ENCODE measurements at places on chromosomes 12 and 14.

- DNase-seq = no peak
Observed at GRCh38 chr14:51816031-51816430, 44.4 kb upstream of the GNG2 start.

GRCh38 chr14:100675699-100676684, 50.7 kb upstream of the DLK1 start:
- no peak for DNase-seq

- DNase-seq = no peak
Observed at GRCh38 chr12:58395056-58395455, 453.7 kb downstream of the ATP23 start.

- no peak for DNase-seq
Observed at GRCh38 chr14:99229654-99230207, 42.3 kb downstream of the BCL11B start.

GRCh38 chr12:49534731-49535278, 4.0 kb upstream of the KCNH3 start:
- DNase-seq = no peak

DNA sequence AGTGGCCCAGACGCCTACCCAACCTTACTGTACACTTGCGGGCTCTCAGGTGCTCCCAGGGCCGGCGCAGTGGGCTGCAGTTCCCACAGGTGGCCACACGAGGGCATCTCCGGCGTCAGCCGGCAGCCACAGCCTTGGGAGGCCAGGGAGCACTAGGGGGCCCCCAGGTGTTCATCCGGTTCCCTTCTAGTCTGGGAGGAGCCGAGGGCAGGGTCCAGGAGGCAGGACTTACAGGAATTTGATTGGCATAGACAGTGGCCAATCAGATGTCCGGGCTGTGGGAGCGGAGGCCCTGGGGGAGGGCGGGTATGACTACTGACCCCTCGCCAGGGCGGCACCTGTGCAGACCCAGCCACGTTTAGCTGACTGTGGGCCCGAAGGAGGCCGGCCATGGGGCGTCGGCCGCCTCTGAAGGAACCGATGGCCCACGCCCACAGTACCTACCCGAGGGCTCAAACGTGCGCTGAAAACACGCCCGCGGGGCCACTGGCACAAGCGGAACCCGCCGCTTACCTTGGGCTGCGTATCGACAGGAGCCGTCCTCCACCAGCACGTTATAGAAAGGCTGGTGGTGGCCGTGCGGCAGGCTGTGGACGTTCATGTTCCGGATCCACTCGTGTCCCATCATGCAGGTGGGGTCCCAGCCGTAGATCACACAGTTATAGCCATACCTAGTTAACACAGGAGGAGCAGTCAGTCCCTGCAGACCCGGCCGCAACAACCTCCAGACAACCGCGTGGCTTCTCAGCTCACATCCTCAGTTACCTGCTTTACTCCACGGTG, 34.8 kb downstream of the FBXO21 start:
- DNase-seq = peak; percentile 49

- no peak for DNase-seq
Observed at GRCh38 chr14:21199611-21200560, 44.0 kb upstream of the OR5AU1 start.

DNA sequence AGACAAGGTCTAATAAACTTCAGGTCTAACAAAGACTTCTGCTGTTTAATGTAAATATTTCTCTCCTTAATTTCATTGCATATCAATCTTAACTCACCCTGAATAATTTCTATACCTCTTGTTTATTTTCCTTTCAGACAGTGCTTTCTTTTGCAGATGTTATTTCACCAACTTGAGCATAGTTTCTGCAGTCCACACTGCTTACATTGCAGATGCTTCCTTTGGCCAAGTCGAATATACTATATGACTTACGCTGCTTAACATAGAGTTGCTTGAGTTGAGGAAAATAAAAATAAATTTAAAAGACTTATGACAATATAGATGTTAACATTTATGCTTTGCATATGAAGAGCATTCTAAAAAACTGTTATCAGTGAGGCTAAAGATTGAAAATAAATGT, 217.7 kb downstream of the PTPRO start:
- no peak for DNase-seq

GRCh38 chr12:66002812-66003211, 127.7 kb downstream of the LLPH start:
- no peak for DNase-seq

- DNase-seq = no peak
Observed at GRCh38 chr14:72646861-72647528, 246.9 kb downstream of the DPF3 start.

DNA sequence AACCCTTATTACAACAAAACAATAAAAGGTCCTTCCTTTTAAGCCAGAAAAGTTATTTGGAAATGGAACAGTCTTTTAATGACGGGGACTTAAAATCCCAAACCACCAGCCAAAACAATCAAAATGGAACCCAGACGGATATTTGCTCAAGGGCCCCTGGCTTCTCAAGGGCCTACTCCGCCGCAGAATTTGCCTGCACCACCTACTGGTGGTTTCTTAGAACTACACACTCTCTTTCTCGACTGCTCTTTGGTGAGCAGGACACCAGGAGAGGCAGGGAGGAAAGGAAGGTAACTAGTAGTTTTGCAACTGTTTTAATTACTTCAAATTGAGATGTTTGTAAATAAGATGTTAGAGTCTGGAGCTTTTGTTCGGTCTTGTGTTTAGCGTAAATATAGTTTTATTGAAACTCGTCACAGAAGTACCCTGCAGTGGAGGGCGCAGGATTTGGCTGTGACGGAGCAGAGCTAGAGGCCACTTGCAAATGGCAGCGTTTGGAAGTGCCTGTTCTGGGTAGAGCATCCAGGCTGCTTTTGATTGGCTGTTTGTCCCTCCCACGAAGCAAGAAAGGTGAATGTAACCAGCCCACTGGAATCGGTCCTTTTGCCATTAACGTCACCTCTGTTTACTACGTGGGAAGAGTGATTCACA, 238.5 kb downstream of the CACNA1C start:
- no peak for DNase-seq

DNA sequence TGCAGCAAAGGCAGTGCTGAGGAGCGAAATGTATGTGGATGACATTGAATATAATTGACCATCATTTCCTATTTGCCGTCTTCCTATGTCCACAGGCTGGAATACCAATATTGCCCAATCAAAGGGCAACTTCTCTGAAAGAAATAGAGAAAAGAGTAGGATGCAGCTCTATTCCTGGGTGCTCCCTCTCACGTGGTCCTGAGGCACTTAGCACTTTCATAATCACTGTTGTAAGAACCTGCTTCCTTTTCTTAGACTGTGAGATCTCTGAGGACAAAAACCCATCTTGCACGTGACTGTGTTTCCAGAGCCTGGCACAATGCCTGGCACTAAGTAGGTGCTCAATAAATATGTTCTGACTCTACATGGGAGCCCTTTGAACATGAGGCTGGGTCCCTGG, 122.7 kb upstream of the CPM start:
- DNase-seq = no peak

- DNase-seq = no peak
Observed at GRCh38 chr12:79331870-79332269, 358.9 kb downstream of the PAWR start.

DNA sequence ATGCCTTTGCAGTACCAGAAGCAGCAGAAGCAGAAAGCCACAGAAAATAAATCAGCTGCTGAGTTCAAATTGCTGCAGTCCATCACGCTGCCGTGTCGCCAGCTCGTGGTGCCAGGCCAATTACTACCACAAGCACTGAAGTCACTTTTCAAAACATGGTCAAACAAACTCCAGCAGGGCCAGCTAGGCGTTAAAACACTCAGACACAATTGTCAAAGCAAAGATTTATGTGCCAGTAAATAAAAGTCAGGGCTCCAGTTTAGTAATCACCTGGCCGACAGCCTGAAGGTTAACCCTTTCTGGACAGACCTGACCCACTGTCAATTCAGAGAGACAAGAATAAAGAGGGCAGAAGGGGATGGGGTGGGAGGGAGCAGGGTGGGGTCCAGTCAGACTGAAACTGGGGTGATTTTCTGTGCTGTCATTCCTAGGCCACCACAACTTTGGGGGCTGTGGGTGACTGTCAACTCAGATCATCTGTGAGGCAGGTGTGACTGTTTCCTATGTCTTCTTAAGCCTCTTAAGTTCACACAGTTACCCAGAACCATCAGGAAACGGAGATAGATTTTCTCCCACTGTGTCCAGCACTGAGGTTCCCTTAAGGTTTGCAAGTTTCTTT, 109.8 kb upstream of the FUT8 start:
- no peak for DNase-seq

DNA sequence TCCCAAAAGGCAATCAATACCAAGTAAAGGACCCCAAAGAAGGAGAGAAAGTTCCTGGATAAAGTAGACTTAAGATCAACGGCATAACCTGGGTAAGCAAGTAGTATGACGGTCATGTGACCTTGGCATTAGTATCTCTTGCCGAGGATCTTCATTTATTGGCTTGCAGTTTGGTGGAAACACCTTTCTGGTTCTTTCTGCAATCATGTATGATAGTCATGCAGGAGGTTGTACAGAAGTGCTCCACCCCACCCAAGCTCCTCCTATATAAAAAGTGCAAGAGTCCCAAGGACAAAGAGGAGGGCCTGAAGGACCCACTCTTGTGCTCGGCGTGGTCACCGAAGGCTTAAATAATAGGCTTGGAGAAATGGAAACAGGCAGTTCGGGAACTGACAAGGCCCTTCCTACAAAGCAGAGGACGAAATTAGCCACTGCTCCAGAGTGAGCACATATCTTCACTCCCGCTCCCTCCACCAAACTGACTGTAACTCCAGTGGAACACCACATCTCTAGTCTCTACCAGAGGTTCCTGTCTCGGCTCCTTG, 750 bp downstream of the CS start:
- peak; percentile 19 for DNase-seq

DNA sequence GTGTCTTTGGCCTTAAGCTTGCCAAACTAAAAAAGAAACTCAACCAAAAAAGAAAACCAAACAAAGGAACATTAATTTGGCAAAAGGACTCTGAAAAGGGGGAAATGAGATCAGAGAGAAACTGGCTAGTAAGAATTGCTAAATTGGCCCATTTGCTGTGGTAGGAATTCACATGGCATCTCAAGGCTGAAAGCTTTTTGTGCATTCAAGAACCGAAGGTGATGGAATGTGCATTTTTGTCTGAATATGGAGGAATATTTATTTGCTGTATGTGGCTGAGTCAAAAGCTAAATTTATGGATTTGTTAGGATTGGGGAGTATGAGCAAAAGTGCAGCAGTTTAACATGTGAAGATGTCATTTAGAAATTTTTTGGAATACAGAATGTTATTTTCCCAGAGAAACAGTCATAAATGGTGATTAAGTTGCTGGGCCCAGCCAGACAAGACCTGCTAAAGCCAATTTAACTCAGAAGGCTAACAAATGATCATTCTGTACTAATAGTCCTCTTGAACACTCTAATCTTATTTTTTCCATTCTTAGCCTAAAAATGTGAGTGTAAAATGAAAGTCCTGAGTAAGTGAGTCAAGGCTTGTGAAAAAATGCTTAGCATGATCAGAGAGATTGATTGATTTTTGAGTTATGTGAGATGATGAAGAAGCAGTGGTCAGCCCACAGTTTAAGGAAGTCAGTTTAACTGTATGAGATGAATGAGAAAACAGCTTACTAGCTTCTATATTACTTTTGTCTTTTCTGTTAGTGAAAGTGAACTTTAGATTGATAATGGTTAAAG, 94.1 kb downstream of the ANO6 start:
- DNase-seq = no peak

GRCh38 chr12:111776836-111777344, 10.2 kb downstream of the ALDH2 start:
- DNase-seq = no peak

- DNase-seq = no peak
Observed at GRCh38 chr12:4401117-4401516, 21.6 kb upstream of the FGF23 start.

DNA sequence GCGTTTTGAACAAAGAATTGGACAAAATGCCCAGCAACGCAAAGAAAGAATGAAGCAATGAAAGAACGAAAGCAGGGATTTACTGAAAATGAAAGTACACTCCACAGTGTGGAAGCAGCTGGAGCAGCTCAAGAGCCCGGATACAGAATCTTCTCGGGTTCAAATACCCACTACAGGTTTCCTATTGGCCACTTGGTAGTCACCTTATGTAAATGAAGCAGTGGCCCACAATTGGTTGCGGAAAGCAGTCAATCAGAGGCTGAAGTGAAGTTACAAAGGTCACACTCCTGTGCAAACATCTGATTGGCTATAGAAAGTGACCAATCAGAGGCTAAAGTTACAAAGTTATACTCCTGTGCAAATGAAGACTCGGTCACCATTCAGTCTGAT, 15.0 kb upstream of the PPP1R13B start:
- DNase-seq = no peak

DNA sequence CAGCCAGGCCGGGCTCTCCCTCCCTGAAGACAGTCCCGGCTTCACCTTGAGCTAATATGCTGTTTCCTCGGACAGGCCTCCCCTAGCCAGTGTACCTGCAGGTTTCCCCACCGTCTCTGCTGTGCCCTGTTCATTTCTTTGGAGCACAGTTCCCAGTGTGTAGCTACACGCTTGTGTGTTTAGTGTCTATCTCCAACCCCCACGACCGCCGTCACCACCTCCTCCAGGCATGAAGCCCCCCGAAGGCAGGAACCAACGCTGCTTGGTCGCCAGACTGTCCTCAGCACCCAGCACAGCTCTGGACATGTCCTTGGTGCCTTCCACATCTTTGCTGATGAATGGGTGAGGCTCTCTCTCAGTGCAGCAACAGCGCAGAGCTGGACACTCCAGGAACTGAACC, 26.2 kb upstream of the PLEKHG6 start:
- DNase-seq = no peak

DNA sequence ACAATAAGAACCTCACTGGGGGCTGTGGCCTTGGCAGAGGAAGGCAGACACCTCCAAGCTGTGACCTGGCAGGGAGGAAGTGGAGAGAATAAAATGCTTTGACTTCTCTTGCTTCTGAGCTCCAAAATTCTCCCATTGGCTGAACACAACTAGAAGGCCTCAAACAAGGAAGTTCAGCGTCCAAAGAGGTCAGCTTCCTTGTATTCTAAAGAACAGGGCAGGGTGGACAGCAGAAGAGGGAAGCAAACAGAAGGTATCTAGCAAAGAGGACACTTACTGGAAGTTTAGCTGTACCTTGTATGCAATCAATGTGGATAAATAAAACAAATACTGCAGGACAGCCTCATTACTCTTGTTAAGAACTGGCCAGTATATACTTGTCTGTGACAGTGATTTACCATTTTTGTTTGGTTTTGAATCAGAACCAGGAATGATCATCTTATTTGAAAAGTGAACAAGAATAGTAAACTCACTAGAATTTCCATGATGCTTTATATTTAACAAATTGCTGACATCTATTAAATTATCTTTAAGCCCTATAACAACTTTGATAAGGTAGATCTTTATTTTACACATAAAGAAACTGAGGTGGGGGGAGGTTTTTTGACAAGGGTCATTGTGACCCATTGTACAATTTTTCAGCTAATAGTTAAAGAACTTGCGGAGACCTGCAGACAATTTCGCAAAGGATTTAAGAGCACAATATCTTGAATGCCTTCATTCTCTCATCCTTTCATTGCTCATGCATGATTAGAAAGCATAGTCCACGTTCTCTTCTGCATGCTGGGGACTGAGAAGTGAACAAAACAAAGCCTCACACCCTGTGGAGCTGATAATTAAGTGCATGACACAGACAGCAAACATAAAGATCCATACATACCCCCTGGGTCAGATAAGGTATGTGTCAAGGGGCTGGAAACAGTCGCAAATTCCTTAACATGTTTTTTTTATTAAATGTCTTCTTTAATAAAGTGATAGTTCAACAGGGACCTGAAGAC, 1448.0 kb downstream of the AACS start:
- no peak for DNase-seq
